ENCODE measurements at places on chromosomes 13 and 19.

- DNase-seq, result no peak
Measured at GRCh38 chr13:109938255-109938936, 152.0 kb upstream of the IRS2 start.

GRCh38 chr19:51320280-51320657 is 8.8 kb downstream of the IGLON5 start:
- no peak for DNase-seq

- no peak for DNase-seq
Measured at GRCh38 chr19:28843761-28844492, 369.0 kb downstream of the UQCRFS1 start.

DNA sequence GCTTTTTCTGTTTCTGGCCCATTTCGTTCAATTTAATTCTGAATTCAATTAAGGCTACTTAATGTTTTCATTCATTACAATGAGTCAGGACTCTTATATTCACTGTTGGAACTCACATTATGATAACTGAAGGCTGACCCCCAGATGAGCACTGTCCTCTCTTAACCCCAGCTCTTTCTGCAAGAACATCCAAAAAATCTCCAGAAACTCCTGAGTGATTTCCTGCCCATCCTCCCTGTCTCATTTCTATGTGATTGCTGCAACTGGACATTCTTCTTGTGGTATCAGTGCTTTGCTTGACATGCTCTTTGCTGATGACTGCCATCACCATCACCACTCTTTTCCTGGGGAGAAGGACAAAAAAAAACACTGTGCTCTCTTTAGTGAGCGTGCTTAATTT is 240.3 kb downstream of the SPRY2 start:
- no peak for DNase-seq

DNA sequence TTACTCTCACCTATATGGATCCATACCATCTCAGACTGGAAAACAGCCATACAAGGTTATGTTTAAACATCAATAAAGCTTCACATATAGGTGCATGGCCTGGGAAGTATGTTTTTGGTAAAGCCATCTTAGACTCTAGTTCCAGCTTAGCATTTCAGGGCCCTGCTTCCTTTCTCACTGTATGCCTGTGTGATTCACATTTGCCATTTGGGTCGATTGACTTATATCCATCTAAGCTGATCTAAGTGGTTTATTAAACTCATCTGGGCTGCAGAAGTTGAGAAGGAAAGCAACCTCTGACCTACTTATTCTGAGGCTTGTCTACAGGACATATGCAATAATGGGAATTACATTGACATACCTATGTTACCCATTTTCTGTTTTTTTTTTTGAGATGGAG is 33.5 kb downstream of the ZNF506 start:
- no peak for DNase-seq

- DNase-seq, result no peak
Measured at GRCh38 chr13:93744886-93745285, 518.3 kb downstream of the GPC6 start.
